Myocyte (in vitro differentiated cells): ENCODE measurements at places on chromosomes 7 and 10. TPM values are rescaled to one million over a fixed set of nuclear protein-coding genes. Genes with fewer than 3 reads are reported as not detected.

GRCh38 chr10:59517996-59518395, 155.6 kb upstream of the FAM13C start:
- no peak for DNase-seq

- no peak for DNase-seq
These were observed 24.3 kb downstream of the PTPN12 start for GRCh38 chr7:77561352-77561751.

DNA sequence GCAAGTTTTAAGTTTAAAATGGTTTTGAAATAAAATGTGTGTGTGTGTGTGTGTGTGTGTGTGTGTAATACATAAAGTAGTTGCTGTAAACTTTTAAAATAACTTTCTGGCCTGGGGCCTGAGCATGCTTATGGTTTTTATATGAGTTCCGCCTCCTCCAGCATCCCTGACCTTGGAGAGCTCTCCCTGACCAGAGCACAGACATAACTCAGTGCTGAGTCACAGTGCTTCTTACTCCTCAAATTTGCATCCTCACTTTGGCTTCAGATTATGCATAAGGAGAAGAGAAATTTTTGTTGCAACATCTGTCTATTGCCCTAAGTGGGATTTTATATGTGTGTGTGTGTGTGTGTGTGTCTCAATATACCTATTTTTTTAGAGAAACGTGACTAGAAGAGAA, 200.8 kb downstream of the ELMO1 start:
- DNase-seq, result no peak

DNA sequence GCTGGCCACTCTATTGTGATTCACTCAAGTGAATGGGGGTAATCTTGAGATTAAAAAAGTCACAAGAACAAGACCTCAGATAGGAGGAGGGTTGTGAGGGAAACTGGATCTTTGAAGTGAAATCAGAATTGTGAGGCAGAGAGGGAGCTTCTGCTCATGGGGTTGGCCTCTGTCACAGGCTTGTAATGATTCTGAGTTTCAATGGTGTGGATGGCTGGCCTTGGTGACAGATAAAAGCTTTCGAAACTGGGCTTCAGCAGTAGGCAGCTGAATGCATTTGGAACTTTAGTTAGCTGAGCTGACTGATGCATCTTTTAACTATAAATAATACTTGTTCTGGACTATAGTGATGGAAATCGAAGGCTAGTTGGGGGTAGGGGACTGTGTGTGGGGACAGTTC, 12.2 kb downstream of the TAS2R60 start:
- no peak for DNase-seq

- peak; percentile 14 for DNase-seq
These were observed 51.9 kb downstream of the ASZ1 start for GRCh38 chr7:117375380-117375779.

The ATRNL1 gene
- 5.6 and 8.4 TPM in 2 replicates for total RNA-seq

The CPED1 gene
- 19.3 and 26.5 TPM in 2 replicates for total RNA-seq
